ENCODE measurements at places on chromosomes 16 and 17. TPM values are rescaled to one million over a fixed set of nuclear protein-coding genes. Genes with fewer than 3 reads are reported as not detected.
A peak's percentile ranks its signal among the peaks of the same experiment; 100 is the strongest.

DNA sequence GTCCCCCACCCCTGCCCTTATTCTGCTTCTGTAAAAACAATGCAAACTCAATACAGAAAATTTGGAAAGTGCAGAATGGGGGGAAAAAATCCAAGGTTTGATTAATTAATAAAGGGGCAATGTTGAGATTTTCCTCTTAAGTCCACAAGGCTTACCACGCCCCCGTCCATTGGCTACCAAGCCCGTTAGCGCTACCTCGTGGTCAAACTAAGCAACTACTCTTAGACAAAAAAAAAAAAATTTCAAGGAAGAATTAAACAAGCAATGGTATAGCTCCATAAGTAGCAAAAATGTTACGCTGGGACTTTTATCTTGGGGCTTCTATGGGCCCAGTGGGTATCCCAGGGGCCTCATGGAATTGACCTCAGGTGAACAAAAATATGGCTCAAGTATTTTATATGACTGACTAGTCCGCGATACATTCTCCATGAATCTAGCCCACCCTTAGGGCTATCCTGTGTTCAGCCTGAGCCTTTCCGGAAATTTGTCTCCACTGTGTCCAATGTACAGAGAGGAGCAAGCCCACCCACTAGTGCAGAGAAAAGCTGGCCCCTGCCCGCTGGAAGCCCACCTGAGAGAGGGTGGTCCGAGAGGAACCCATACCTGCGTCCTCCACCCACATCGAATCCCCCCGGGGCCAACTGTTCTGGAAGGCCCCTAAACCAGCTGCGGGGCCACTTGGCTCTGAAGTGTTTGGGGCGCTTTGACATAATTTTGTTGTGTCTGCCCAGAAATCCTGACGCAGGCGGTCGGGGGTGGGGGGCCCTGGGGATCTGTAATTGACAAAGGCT lies 19.1 kb upstream of the TEX2 start:
- peak; percentile 70 for DNase-seq

SYNGR3 gene
- total RNA-seq, result 2.2 TPM

CDH15 gene
- total RNA-seq, result not detected

GRCh38 chr17:32755045-32755805 lies 121.7 kb downstream of the MYO1D start:
- DNase-seq, result no peak

ALDH3A1 gene
- 0.64 TPM for total RNA-seq

Measured in neural crest cell (in vitro differentiated cells).